ENCODE measurements at places on chromosomes 3 and 15.

GRCh38 chr15:77731945-77732344, 99.2 kb upstream of the LINGO1 start:
- no peak for DNase-seq

GRCh38 chr3:133862161-133862560, 33.5 kb downstream of the RAB6B start:
- no peak for DNase-seq

- no peak for DNase-seq
These were observed 306.2 kb upstream of the DPPA4 start for GRCh38 chr3:109643590-109643989.

GRCh38 chr3:61615643-61616042, 54.3 kb downstream of the PTPRG start:
- DNase-seq, result no peak

GRCh38 chr15:55549305-55549704, 38.8 kb downstream of the PYGO1 start:
- no peak for DNase-seq

- no peak for DNase-seq
These were observed 6.5 kb downstream of the GCSAM start for GRCh38 chr3:112126511-112126911.
